ENCODE measurements at places on chromosomes 7 and 10.

- DNase-seq: no peak
These were observed 376.5 kb upstream of the PRKCQ start for GRCh38 chr10:6956562-6956961.

GRCh38 chr7:156639426-156640256 lies 933 bp upstream of the RNF32 start:
- DNase-seq: no peak

- no peak for DNase-seq
These were observed 1.7 kb downstream of the CDHR1 start for GRCh38 chr10:84196083-84196482.

DNA sequence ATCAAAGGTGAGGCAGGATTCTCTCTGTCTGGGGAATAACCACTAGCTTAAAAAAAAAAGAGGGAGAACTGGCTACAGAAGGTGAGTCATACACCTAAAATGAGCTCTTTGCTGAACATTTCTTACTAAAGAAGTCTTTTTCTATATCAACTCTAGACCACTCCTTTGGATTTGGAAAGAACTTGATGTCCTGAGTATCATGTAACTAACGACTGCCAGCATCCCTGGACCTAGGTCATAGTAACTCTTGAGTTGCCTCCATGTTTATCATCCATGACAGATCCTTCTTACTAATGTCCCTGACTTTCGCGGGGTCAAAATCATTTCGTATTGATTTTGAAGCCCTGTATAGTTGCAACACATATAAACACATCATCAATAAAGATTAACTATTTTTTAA lies 89.1 kb downstream of the CNOT4 start:
- peak; percentile 18 for DNase-seq

GRCh38 chr10:27745732-27746396 lies at the start of gene MKX:
Gene MKX, minus strand, starts transcription at chr10:27745819. Its CDS starts 2,404 bp downstream, at chr10:27743415.
- no peak for DNase-seq

DNA sequence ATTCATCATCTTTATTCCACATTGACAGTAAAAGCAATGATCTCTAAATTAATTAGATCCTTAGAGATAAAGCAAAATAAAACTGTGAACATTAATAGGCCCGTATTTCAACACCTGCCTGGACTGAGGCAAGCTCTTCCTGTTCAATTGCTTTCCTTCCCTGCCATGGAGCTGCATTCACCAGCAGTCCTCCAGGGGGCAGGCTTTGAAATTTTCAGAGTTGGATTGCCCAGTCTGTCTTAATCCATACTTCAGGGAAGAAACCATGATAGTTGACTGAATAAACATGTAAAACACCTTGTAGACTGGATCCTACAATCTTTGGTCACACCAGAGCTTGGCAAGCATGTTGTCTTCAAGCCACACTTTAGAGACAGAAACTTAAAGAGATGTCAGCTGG lies 936.6 kb downstream of the NRG3 start:
- no peak for DNase-seq

DNA sequence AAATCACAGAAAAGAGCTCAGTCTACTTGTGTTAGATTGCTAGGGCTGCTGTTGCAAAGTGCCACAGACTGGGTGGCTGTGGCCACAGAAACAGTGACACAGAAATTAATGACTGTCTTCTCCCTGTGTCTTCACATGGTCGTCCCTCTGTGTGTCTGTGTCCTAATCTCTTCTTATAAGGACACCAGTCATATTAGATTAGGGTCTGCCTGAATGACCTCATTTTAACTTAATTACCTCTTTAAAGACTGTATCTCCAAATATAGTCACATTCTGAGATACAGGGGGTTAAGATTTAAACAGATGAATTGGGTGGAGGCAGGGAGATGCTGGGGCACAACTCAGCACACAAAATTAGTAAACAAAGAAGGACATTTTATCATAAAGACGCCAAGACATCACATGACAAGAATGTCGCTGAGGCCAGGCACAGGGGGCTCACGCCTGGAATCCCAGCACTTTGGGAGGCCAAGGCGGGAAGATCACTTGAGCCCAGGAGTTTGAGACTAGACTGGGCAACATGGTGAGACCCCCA lies 23.3 kb upstream of the PARD3 start:
- DNase-seq: no peak
